ENCODE measurements at places on chromosomes 7 and 10.

DNA sequence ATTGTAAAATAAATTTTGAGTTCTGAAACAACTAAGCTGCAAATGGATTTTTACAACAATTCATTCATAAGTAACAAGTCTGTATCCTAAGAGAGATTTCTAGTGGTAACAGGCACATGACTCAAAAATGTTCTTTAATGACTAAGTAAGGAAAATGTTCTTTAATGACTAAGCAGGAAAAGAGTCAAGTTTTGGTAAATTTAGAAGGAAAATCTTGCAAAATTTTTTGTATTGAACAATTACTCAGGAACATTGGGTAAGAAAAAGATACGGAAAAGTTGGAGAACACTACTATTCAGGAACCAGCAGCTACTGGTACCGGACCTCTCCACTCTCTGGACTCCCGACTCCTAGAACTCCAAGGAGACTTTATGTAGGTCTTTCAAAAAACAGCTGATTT lies 33.5 kb downstream of the HYCC1 start:
- no peak for DNase-seq

GRCh38 chr10:94174838-94175237 lies 181.1 kb downstream of the PLCE1 start:
- no peak for DNase-seq

GRCh38 chr7:106652909-106653308 lies 8.0 kb downstream of the CCDC71L start:
- DNase-seq, result no peak

- DNase-seq, result no peak
Measured at GRCh38 chr10:19041171-19041570, 7.4 kb upstream of the MALRD1 start.

GRCh38 chr7:55540226-55540858 lies 32.0 kb downstream of the VOPP1 start:
- no peak for DNase-seq

GRCh38 chr10:100736809-100737354 lies 8.5 kb upstream of the PAX2 start:
- DNase-seq, result no peak

DNA sequence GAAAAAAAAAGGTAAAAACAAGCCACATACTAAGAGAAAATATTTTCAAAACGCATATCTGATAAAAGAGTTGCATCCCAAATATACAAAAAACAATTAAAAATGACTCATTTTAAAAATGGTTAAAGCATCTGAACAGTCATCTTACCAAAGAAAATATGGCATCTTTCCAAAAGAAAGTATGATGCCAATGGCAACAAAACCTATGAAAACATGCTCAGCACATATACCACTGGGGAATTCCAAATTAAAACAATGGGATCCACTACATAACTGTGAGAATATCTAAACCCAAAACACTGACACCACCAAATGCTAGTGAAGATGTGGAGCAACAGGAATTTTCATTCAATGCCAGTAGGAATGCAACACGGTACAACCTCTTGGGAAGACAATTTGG lies 39.3 kb downstream of the VSTM2A start:
- DNase-seq, result no peak

- DNase-seq, result no peak
Measured at GRCh38 chr7:116832692-116833091, 29.7 kb upstream of the CAPZA2 start.

GRCh38 chr10:71081229-71081560 lies 131.2 kb upstream of the UNC5B start:
- no peak for DNase-seq

GRCh38 chr7:139731802-139732470 lies 45.9 kb downstream of the HIPK2 start:
- DNase-seq, result peak; percentile 62

DNA sequence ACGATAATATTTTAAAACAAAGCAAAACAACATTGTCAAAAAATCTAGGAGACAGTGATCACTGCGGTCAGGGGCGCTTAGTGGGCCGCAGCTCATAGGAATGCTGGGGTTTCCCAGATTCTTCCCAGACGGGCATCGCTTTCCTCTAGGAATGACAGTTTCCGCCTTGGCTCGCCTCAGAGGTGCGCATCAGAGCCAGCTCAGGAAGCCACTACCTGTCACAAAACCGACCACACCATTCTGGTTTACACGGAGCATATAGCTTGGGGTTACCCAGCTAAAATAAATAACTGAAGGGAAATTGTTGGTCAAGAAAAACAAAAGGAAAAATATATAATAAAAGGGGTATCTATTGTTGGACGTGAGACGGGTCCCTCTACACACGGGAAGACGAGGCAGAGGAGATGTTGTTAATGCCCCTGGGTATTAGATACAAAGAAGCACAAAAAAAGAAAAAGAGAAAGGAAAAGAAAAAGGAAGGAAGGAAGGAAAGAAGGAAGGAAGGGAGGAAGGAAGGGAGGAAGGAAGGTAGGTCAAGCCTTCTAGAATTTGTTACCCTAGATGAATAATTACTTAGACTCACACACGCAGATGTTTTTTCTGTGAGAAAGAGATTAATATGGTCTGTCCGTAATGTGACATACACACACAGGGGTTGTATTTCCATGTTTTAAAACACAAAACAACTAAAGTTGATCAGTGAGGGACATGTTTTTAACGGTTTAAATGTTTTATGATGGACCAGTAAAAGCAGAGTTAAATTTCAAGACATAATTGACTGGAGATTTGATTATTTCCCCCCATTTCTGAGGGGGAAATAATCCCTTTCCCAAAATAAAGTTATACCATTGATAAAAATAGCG lies 292.4 kb upstream of the NFE2L3 start:
- no peak for DNase-seq
